ENCODE measurements at places on chromosomes 7 and 10.

- DNase-seq = no peak
Measured at GRCh38 chr10:25778646-25779045, 155.4 kb upstream of the MYO3A start.

GRCh38 chr7:69780379-69780778, 182.1 kb downstream of the AUTS2 start:
- DNase-seq = no peak

DNA sequence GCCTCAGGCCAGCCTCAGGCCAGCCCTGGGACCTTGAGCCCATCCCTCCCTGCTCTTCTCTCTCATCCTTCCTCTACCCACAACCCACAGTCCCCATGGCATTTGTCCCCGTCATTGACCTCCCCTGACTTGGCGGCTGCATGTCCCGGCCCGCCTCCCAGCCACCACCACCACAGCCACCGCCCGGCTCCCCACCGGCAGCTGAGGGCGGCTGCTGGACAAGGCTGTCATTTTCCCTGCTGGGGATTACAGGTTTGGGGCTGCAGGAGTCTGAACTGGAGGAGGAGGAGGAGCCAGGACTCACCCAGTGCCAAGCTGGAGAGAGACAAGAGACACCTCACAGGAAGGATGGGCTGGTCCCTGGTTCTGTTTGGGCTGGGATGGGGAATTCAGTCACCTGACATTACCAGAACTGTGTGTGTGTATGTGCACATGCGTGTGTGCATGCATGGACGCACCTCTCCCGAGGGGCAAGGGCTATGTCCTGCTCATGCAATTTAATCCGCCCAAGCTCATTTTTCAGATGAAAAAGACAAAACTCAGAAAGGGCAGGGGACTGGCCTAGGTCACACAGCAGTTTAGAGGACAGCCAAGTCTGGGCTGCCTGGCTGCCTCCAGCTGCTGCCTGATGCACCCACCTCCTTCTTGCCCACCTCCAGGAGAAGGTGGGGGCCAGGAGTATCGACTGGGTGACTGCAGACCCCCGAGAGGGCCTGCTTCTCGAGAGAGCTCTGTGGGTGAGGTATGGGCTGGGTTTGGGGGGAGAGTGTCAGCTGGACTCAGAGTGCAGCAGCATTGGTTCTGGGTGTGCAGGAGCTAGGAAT, 113.1 kb downstream of the ZMIZ1 start:
- DNase-seq = no peak

- DNase-seq = no peak
Measured at GRCh38 chr7:104328970-104329825, 795 bp downstream of the LHFPL3 start.

DNA sequence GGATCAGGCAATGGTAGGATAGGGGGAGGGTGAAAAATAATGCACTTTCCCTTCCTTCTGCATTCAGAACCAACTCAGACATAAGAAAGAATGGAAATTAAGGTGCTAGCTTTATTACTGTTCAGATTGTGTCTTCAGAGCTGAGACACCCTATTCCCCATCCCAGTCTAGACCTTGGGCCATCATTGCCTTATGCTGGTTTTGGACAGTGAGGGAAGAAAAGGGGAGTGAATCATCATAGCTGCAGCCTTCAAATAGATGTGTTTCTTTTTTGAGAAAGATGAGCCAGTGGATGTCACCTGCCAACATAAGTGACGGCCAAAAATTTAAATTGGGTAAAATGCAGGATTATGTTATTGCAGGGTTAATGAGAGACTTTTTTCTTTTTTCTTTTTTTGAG, 27.0 kb upstream of the TOMM7 start:
- DNase-seq = no peak

DNA sequence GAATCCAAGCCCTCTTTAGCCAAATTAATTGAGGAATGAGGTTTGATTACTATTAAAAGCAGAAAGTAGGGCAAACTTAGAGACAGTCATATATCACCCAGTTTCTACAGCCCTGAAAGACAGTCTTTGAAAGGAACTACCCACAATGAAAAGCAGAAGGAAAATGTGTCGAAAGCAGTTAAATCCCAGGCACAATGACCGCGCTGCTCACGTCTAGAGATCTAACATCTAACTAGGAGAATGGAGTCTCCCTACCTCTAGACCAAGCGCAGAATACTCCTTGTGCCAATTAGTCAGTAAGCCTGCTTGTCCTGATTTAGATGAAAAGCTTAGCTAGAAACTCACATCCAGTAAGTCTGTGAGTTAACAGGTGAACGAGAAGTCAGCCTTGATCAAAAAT, 350.0 kb downstream of the FGFR2 start:
- no peak for DNase-seq

DNA sequence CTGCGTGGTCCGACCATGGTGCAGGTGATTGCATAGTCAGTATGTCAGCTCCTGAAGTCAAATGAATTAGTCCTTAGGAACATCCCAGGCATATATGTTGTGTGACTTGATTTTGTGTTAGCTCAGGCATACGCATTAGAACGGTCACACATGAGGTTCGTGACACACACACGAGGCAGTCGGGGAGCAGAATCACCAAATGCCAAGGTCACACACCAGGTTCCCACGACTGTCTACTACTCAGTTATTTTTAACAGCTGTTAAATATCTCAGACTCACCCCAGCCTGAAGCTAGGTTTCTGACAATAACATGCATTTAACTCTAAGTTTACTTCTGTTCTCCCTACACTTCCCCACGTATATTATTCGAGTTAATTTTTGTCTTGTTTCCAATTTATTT, 54.8 kb downstream of the DYNC2I1 start:
- no peak for DNase-seq

DNA sequence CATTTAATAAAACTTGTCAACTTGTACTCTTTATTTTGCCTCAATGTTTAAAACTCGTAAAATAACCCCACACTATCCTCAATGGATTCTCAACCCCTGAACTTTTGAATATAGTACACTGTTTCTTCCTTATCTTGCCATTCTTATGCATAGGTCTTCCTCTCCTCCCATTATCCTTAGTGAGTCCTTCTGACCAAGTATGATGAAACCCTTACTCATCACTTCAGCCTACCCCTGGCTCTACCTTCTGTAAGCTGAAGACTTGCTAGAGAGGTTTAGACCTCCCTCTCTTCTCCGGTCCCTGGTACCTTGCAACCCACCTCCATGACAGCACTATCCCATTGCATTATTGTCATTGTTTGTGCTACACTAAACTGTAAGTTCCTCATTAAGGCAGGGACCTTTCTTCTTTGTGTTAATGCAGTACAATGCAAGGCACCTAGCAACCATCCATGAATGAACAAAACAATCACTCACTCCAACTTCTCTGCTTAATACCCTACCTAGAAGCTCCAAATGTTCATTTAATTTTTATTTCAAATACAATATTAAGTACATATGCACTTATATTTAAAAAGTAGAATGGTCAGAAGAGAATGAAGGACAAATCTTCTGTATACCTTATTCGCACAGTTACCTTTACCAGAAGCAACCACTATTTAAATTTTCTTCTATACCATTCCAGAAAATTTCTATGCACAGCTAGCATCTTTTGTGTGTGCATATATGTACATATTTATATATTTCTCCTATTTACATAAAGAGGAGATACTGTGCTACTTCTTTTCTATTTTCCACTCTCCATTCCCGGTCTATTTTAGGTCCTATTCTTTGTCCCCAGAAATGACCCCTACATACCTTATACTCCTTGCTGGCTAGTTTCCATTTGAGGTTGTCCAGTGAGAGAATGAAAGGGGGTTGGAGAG, 77.5 kb downstream of the SLC16A9 start:
- DNase-seq = no peak

- peak; percentile 93 for DNase-seq
Measured at GRCh38 chr10:110414548-110415309, 83.0 kb upstream of the DUSP5 start.

DNA sequence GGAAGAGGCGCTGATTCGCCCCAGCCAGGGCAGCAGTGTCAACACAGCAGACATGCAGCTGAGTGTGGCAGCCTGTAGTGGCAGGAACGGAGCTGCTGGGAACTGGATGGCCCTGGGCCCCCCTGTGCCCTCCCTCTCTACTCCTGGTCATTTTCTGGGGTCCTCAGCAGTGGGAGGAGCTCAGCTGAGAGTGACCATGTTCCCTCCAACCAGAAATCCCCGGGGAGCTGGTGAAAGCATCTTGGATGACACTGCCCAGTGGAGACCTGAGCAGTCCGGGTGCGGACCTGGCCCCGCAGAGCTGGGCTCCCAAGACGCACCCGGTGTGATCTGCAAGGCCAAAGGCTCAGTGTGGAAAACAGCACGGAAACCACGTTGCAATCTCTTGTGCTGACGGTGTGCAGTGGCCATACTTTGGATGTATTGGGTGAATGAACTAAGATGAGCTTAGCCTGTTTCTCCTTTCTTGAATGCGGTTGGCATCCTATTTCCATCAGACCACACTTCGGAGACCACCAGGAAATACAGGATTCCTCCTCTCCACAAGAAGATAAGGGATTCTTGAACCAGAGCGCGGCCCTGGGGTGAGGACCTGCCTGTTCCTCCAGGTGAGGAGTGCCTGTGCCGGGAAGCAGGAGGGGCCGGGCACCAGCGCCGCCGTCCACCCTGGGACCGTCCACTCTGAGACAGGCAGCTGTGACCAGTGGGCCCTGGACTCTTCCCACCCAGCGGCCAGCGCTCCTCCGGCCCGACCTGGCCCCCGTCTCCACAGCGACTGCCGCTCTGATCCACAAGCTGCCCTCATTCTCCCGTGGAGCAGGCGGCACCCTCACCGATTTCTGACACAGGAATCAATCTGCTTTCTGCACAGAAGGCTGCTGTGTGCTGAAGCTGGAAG, 93.5 kb upstream of the DIP2C start:
- no peak for DNase-seq

- DNase-seq = no peak
Measured at GRCh38 chr7:99786726-99787335, 2.8 kb upstream of the CYP3A4 start.

DNA sequence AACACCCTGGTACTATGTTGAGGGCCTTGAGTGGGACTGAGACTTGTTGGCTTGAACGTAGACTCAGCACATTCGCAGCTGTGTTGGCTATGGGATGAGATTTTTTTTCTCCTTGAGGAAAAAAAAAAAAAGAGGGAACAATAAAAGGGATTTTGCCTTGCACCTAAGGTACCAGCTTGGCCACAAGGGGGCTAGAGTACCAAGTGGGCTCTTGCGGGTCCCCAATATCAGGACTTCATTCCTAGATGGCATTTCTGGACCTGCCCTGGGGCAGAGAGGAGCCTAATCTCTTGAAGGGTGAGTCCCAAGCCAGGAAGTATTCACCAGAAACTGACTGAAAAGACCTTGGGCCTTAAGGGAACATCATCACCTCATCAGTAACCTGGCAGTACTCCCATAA, 1083.6 kb upstream of the PHF14 start:
- no peak for DNase-seq

- DNase-seq = no peak
Measured at GRCh38 chr10:12382157-12382548, 32.8 kb downstream of the CAMK1D start.

DNA sequence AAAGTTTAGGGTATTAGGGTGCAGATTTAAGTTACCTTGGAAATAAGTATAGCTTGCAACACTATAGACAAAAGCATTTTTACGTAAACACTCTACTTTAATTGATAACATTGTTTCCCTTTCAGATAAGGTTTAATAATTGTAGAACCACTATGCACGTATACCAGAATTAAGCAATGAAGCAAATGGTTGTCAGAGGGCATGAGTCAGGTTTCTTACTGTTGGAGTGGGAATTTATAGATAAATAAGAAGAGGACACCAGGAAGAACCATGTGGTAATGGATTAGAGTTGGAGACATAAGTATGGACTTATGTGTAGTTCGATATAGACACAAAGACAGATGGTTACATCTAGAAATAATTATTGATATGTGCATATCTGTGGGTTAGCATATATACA, 355.6 kb downstream of the ETV1 start:
- no peak for DNase-seq

DNA sequence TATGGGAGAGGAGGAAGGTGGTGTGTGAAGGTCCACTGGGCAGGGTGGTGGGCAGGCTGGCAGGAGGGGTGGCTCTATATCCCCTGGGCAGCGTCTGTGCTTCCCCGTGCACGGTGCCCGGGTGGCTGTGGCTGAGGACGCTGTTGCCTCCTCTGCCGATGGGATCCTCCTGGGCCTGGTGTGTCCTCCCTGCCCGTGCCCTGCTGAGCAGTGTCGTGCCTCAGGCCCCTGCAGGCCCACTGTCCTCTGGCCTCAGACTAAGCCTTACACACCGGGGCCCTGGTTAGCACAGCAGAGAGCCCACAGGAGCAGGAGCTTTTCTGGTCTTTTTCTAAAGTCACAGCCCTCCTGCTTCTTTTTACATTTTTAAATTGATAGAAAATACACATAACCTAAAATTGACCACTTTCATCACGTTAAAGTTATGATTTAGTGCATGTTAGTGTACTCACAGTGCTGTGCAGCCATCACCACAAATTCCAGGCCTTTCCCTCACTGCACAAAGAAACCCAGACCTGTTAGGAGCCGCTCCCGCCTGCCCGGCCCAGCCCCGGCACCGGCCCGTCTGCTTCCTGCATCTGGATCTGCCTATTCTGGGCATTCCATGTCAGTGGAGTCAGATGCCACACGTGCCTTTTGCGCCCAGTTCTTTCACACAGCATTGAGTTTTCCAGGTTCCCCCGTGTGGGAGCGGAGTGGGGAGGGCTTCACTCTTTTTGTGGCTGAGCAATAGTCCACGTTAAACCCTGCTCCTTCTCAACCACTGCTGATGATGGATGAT, 19.4 kb downstream of the PFKFB3 start:
- no peak for DNase-seq
